Lung microvascular endothelial cell (primary cell): ENCODE measurements at places on chromosomes 6 and 20.

- DNase-seq: no peak
Observed at GRCh38 chr6:46138281-46138680, 8.5 kb downstream of the ENPP4 start.

- DNase-seq: no peak
Observed at GRCh38 chr6:35739645-35740524, 3.1 kb downstream of the ARMC12 start.

DNA sequence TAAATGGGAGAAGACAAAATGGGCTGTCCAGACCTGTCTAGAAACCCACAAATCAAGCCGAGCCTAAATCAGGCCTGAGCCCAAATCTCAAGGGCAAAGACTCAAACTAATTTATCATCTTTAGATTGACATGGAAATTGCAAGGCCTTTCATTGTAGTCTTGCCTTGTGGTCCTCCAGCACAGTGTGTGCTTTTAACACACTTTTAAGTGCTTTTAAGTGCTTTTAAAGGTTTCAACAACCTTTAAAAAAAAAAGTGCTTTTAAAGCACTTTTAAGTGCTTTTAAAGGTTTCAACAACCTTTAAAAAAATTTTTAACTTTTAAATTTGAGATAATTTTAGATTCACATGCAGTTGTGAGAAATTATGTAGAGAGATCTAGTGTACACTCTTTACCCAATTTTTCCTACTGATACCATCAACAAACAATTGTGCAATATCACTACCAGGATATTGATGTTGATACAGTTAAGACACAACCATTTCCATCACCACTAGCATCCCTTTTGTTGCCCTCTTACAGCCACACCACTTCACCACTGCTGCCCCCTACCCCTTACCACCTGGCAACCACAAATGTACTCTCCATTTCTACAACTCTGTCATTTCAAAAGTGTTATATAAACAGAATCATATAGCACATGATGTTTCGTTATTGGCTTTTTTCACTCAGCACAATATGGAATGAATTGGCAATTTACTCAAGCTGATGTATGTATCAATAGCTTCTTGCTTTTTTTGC lies 23.1 kb upstream of the DCBLD1 start:
- no peak for DNase-seq

DNA sequence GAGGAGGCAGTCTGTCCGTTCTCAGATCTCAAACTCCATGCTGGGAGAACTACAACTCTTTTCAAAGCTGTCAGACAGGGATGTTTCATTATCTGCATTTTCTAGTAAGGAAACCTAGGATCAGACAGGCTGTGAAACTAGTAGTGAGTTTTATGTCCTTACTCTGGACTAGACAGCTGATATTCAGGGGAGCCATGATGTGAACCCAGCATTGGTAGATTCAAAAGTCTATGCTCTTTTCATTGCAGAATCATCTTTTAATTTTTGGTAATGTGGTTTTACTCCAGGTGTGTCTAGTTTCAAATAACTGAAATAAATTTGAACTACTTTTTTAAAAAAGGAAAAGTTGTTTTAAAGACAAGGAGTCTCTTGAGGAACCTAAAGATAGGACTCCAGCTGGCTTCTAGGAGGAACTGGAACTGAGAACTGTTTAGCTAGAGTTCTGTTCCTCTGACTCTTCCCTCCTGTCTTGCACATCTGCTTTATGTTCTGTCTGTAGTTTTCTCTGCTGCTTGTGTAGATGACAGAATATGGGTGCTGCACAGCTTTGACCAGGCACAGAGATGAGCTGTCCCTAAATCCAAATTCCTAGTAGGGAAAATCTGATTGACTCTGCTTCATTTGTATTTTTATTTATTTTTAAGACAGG lies 27.8 kb upstream of the RNF144B start:
- no peak for DNase-seq

- no peak for DNase-seq
Observed at GRCh38 chr6:170067923-170068360, 222.9 kb downstream of the DLL1 start.

GRCh38 chr6:26034905-26035304 lies 52.3 kb upstream of the HFE start:
- no peak for DNase-seq

DNA sequence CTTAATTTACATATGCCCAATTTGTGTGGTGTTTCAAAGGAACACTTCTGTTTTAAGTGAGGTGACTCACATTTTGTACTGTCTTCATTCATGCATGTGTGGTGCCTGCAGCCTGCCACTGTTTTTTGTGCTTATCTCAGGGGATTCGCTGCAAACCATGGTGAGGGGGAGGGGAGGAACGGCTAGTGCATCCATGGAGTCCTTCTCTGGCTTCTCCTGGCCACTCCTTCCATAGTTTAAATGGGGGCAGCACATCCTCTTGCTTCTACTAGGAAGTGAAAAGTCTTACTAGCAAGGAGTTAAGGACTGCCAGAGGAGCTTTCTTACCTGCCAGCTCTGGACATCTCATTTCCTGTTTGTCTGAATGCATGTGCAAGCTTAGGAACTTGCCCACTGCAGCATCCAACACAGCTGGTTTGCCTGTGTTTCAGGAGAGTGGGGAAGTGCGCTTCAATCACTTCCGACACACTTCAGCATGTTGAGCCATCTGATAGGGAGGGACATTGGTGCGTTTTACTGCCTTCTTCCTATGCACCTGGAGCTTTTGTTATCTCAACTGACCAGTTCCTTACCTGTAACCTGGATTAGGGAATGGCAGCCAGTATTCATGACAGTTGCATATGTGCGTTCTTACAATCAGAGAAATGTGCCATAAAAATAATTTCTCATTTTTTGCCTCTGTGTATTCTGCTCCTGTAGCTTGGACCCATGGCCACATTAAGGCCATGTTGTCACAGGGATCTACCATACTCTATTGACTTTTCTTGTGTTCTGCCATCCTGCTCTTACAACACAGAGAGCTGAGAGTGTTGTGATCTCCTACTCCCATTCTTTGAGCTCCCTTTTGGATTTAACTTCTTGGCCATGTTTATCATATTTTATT lies 211.3 kb downstream of the ARID1B start:
- peak; percentile 17 for DNase-seq

GRCh38 chr20:4559106-4559505 lies 162.6 kb upstream of the PRND start:
- DNase-seq: no peak

- no peak for DNase-seq
Observed at GRCh38 chr20:8532169-8532568, 400.1 kb downstream of the PLCB1 start.

DNA sequence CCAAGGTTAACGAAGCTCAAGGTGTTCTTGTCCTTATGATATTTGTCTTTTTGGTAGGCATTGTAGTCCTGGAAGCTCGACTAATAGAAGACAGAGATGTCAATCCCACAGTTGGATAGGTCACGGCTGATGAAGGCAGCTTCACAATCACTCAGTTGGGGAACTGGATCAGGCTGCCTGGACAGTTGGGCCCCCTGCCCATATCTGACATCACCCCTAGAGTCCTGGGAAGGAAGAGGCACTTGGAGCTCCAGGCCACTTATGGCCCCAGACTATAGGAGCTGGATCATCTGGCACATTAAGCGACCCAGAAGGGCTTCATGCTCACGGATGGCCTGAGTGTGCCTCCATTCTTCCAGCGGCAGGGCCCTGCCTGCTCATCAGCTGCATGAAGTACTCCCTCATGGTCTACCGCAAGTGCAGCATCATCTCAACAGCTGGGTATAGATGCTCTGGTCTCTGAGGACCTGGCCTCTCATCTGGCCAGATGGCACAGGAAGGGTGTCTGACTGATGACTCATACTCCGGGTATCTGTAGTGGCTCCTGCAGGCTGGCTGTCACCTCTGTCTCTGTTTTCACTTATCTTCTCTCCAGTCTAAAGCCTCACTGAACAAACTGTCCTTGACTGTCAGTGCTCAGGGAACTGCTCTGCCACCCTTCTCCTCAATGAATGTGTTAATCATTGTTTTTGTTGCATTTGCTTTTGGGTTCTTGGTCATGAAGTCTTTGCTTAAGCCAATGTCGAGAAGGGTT lies 29.2 kb upstream of the SSR1 start:
- no peak for DNase-seq

- no peak for DNase-seq
Observed at GRCh38 chr6:126427713-126428112, 87.8 kb downstream of the CENPW start.

DNA sequence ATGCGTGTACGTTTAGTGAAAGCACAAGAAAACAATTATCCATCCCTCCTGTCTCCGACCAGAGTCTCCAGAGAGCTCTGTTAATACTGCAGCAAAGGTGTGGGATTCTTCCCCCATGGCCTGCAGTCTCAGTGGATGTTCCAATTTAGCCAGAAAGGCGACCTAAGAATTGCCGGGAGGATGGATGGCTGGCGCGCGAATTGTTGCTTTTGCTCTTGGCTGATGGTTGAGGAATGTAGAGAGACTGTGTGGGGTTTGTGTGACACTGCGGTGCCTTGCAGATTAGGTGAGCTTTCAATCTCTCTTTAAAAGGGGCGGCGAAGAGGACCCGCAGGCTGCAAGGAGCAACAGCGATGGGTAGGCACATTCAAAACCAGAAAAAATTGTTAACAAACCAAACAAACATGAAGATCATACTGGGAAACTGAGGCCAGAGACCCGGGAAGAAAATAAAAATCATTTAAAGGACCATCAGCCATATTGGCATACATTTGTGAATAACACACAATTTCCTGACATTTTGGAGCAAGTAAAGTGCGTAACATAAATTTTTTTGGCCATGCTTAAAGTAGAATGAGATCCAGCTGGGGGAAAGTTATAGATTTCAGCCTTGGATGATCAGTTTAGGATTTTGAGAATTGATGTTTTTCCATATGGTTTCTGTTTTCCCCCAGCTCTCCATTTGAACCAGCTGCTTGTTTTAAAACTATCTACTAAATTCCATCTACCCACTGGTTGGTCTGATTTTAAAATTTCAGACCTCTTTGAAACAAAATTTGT lies 46.3 kb downstream of the GNAS start:
- no peak for DNase-seq

DNA sequence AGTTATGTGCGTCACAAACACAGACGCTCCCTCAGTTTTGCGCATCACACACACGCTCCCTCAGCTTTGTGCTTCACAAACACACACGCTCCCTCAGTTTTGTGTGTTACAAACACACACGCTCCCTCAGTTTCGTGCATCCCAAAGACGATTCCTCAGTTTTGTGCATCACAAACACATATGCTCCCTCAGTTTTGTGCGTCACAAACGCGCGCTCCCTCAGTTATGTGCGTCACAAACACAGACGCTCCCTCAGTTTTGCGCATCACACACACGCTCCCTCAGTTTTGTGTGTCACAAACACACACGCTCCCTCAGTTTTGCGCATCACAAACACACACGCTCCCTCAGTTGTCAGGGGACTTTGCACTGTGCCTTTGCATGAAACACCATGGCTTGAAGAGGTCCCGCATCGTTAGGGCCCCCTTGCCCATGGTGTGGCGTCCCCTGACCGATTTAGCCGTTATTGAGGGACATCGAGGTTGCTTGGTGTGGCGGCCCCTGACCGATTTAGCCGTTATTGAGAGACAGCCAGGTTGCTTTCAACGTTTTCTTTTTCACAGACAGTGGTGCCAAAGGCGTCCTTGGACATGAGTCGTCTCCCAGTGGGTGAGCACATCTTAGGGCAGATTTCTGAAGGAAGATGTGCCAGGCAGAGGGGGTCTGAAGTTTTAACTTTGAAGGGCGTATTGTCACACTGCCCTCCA lies 28.1 kb upstream of the MYT1 start:
- DNase-seq: no peak

- no peak for DNase-seq
Observed at GRCh38 chr6:112933947-112934346, 586.8 kb downstream of the RFPL4B start.
